Left lung (tissue), 14 donors: ENCODE measurements at places on chromosomes 4 and X. TPM values are rescaled to one million over a fixed set of nuclear protein-coding genes. Genes with fewer than 3 reads are reported as not detected.

- no peak for DNase-seq
Observed at GRCh38 chr4:101914761-101915160, 124.2 kb downstream of the BANK1 start.

PLP1 gene
- polyA plus RNA-seq = 13.5 TPM

IL13RA1 gene
- 38.6 TPM for polyA plus RNA-seq

GLRA2 gene
- 0.18 TPM for polyA plus RNA-seq

DNA sequence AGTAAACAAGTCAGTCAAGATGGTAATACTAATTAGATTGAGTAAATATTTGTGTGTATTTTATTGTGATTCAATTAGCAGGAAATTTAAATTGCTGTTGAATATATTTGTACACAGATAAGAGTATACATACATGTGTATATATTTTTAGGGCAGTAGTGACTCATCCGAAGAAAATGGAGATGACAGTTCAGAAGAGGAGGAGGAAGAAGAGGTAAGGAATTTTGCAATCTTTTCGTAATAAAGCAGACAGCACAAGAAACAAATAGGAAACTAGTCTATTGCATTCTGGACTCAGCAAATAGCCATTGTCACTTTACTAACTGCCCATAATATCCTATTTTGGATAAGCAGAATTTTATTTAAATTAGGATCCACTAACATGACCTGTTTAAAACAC is 6.6 kb downstream of the IBSP start:
- no peak for DNase-seq
